Heart left ventricle (tissue), 16 donors: ENCODE measurements at places on chromosomes 4 and X.

DNA sequence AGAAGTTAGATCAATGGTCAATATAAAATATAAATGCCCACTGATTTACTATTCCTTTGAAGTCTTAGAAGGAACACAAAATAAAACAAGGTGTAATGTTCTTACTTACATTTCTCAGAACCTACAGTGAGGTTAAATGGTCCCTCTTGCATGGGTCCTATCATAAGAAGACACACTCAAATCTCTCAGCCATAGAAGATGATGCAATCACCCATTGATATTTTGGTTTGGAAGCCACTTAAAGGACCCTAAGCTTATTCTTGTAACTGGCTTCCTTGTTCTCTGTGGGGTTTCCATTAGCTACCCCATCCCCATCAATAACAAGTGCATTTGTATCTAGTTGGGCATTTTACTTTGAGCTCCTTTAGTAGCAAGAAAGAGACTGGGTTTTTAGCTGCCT, 15.1 kb downstream of the REELD1 start:
- DNase-seq: no peak

DNA sequence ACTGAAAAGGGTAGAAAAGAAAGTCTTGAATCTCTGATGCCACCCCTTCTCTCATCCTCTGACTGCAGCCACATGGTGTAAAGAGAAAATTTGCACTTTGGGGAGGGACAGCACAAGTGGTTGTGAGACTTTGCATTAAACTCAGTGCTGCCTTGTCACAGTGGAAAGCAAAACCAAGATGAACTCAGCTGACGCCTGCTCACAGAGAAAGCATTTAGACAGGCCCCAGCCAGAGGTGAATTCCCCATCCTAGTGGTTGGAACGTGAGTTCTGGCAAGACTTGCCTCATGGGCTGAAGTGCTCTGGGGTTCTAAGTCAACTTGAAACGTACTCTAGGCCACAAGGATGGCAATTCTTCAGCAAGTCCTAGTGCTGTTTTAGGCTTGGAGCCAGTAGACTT, 1101.4 kb downstream of the ADGRL3 start:
- no peak for DNase-seq

DNA sequence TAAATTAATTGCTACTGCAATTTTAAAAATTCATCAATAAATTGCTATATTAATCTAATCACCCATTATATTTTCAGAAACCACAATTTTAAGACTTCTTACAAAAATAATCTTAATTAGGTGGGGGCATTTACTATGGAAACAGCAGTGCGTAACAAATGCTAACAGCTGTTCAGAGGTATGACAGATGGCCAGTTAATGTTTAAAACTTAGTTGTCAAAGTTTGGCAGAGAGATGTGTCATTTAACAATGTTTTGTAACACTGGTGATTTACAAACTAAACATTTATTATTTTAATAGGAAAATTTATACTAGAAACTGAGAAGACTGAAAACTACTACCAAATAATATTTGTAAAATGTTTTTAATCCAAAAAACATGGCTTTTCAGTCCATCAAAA, 85.2 kb upstream of the GPR34 start:
- DNase-seq: no peak

- DNase-seq: no peak
Observed at GRCh38 chr4:7210824-7211223, 18.5 kb downstream of the SORCS2 start.

GRCh38 chr4:170089668-170090351, at the start of gene AADAT:
AADAT (minus strand) TSS chr4:170089956; CDS start chr4:170089690, 266 bp downstream.
- peak; percentile 75 for DNase-seq

- DNase-seq: no peak
Observed at GRCh38 chr4:145663194-145663593, 16.8 kb upstream of the C4orf51 start.

- no peak for DNase-seq
Observed at GRCh38 chrX:102784550-102784949, 64.0 kb downstream of the GPRASP3 start.

DNA sequence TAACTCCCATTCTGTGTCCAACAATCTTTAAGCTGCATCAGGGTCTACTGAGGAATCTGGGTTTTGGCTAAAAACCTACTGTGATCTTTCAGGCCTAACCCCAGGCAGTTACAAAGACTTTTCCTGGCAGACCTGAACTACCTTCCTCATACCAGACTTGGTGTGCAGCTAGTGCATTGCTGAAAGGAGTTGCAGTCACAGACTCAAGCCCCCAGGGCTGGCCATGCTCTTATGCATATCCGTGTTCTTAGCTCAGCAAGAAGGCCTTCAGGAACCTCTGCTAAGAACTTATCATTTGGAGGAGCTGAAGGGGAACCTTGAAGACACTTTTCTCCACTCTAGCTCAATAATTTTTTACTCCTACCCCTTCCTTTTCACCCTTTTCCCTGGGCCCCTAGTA, 147.5 kb downstream of the INPP4B start:
- DNase-seq: no peak

- DNase-seq: no peak
Observed at GRCh38 chr4:76639288-76639687, 204.3 kb downstream of the SHROOM3 start.

- no peak for DNase-seq
Observed at GRCh38 chr4:153506341-153507309, 40.5 kb downstream of the TMEM131L start.

GRCh38 chr4:175373031-175373430, 439.0 kb downstream of the GPM6A start:
- DNase-seq: no peak

GRCh38 chr4:74282926-74283325, 25.3 kb upstream of the EPGN start:
- DNase-seq: no peak
